ENCODE measurements at places on chromosomes 1 and 21.

DNA sequence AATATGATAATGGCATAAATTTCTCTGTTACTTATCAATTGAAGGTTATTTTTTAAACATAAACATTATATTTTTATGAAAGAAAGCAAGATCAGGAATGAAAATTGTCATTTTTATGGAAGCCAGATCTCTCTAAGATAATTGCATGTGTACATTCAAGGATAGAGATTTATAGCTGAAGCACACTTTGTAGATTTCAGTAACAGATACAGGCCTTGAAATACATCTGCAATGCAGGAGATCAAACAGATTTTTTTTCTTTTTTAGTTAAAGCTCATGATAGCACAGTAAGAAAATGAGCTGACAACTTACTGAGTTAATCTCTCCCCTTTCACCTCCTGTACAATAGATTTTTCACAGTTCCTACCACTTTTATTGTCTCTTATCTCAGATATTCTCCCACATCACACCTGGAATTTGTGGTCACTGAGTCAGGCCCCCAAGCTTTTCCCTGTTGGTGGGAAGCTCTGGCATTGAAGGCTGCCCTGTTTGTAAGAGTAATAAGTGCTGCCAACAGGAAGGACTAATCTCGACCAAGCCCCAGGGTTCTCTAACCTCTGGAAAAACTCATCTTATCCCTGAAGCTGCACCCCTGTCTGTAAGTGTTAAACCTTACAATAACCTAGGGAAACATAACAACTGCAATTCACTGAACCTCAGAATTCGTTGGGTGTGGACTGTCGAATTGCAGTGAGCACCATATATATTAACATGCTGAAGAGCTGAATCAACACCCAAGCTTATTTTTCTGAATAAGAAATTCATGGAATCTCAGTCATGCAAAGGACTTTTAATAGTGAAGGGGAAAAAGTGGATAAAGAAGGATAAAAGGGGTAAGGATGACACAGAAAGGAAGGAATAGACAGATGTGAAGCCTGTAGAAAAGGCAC, 599.0 kb downstream of the LMO4 start:
- DNase-seq: no peak

DNA sequence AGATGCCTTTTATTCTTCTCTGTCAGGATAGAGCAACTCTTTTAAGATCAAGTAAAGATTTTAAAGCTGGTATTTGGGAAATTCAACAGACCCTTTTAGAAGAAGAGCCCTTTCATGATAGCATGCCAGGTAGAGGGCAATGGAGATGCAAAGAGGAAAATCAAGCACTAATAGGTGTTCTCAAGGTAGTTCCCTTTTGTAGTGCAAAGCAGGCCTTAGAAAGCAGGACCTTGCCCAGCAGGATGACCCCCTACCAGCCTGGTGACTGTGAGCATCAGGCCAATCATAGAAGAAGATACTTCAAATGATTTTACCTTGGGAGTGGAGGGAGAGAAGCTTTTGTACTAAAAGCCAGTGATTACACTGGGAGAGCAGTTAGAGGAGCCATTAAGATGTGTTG, 381.4 kb upstream of the ZRANB2 start:
- DNase-seq: no peak

DNA sequence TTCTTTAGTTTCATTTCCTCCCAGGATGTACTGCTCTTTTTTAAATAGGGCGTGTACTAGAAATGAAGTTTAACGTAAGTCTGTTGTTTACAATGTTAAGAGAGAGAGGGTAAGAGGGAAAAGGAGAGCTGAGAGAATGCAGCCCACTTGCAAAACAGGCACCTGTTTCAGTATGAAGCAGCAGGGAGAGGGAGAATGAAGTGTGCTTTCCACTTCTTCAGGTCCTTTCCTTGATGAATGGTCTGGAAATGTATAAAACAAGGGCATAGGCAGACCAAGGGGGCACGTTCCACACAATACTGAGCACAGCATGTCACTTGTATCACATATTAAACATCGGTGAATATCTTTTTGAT, 2.0 kb downstream of the KCNA3 start:
- DNase-seq: no peak

DNA sequence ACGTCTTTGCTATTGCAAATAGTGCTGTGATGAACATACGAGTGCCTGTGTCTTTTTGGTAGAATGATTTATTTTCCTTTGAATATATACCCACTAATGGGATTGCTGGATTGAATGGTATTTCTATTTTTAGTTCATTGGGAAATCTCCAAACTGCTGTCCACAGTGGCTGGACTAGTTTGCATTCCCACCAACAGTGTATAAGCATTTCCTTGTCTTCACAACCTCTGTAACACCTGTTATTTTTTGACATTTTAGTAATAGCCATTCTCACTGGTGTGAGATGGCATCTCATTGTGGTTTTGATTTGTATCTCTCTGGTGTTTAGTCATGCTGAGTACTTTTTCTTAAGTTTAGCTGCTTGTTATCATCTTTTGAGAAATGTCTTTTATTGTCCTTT, 215.0 kb downstream of the FMN2 start:
- DNase-seq: no peak

DNA sequence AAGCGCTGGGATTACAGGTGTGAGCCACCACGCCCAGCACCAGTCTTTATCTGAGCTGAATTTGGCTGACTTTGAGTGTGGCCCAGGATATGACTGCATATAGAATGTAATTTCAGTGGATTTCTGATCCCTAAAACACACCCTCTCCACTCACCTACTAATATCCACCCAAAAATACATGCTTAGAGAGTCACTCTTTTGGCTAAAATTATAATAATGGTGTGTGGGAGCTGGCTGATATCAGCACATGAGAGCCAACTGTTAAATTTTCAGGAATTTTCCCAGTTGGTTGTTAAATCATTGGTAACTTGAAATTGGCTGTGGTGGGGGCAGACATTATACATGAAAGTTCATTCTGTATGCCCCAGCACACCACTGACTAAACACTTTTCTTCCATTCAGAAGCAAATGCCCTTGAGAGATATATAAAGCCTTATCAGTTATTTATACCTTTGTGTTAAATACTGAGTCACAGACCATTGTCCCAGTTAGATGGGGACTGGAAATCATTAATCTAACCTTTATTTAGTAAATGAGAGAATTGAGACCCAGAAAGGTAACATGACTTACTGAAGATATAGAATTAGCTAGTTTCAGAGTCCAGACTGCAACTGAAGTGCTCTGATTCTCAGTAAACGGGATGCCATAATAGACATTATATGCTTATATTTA, 9.9 kb upstream of the CD247 start:
- no peak for DNase-seq

GRCh38 chr21:31030367-31031106, 7.7 kb downstream of the KRTAP19-8 start:
- DNase-seq: no peak

DNA sequence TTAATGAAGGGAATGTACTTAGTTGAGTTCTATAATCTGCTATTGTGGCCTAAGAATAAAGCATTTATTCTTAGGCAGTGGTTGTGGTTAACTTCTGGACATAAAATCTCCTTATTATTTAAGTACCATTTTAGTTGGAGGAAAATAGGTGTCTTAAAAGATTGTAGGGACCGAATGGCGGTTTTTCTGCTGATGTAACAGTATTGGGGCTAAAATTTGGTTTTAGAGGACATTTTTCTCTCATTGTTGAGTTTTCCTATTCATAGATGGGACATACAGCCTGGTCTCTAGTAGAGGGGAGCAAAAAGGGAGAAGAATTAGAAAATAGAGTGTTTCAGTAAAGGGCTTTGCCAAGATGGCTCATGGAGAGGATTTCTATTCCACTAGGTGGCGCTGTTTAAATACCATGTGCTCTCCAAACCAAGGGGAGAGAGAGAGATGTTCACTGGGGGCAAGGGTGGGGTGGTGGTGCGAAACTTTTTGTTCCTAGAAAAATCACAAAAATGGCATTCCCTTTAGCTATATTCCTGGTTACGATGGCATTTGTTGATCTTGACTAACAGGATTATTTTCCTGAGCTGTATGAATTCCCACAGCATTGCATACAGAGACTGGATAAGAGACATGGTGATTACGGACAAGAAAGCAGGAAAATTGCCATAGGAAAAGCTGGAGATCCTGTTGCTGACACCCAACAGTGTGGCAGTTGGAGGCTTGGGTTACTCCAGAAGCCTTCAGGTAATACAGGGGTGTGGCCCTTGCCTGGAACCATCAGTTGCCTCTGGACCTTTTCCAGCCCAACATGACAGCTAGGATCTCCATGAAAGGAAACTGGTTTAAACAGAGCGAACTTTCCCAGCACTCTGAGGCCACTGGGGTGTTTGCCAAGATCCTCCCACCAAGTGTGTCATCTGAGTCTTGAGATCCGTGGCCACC, 18.2 kb upstream of the FCGR2A start:
- peak; percentile 88 for DNase-seq

GRCh38 chr1:200625381-200625824, 4.9 kb upstream of the KIF14 start:
- DNase-seq: peak; percentile 92

- DNase-seq: no peak
Measured at GRCh38 chr21:35573472-35574374, 486.6 kb downstream of the SETD4 start.

DNA sequence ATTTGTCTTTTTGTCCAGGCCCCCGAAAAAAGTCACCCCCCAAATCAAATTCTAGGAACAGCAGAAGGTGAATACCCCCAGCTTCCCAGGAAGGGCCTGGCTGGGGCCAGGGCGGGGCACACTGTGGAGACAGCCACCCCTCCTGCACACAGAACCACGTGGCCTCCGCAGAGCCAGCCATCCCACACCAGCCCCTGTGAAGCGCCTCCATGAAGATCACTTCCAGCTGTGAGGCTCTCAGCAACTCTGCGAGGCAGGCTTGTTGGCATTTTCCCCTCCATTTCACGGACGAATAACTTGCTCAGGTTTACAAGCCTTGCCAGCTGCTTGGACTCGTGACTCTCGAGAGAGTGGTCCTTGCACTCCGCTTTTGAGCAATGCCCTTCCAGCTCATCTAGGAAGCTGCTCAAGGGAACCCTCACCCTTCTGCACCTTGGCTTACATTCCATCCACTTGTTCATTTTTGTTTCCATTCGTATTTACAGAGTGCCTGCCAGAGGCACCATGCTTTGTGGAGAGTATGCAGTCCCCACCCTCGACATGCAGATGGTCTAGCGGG, 48.2 kb downstream of the SYT6 start:
- DNase-seq: no peak

DNA sequence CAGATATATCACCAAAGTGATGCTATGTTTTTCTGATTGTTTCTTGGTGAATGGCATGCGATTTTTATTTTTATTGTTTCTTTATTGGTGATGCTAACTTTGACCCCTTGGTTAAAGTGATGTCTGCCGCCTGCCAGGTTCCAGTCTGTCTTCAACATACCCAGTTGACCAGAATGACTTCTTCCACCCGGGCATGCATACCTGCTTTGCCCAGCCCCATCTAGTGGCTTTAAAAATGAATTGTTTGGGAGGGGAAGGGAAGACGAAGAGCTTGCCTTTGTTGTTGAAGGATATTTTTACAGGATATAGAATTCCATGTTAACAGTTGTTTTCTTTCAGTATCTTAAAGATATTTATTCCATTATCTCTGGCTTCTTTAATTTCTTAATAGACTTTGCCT, 65.1 kb downstream of the ATG4C start:
- DNase-seq: peak; percentile 31

GRCh38 chr1:212622467-212622866, 13.9 kb downstream of the ATF3 start:
- DNase-seq: no peak

GRCh38 chr1:168829876-168830275, 100.9 kb upstream of the DPT start:
- no peak for DNase-seq

GRCh38 chr1:54950369-54951163, 29.9 kb upstream of the TMEM61 start:
- DNase-seq: peak; percentile 88

DNA sequence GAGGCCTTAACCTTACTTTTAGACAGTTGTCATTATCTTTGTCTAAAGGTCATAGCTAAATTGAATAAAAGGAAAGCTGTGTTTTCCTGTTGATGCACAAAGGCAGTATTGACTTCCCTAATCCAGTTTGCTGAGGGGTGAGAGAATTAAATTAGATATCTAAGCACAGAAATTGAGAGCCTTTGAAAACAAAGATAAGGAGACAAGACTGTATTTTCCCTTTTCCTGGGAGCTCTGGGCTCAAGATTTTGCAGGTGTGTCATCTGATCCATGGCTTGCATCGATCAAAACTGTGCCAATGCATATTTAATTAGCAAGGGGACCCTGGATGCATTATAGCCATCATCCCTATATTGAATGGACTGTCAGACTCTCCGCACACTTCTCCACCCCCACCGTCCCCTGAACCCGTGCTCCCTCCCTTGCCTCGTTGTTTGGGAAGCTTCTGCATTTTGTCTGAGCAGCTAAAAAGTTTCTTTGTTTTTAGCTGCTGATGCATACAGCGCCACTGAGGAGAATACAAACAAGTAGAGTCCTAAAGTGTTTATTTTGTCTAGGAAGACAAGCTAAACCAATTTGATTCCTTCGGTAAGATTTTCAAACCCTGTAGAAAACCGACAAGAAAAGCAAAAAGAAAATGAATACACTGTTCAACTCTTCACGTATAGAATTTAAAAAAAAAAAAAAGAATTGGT, 186.3 kb downstream of the NFIA start:
- peak; percentile 27 for DNase-seq

DNA sequence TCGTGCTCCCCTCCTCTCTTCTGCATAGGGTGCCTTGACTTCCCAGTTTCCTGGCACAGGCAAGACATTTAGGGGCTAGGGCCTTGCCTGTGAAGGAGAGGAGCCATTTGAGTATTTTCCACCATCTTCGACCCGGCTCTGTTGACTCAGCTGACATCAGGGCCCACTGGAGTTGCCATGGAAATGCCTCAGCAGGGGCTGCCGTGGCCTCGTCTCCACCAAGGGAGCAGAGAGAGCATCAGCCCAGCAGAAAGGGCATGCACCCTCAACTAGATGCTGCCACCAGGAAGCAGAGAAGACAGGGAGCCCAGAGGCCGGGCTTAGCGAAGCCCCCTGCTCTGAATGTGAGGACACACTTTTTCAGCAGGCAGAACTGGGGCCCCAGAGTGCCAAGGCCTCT, 101.9 kb upstream of the ACTL8 start:
- no peak for DNase-seq

DNA sequence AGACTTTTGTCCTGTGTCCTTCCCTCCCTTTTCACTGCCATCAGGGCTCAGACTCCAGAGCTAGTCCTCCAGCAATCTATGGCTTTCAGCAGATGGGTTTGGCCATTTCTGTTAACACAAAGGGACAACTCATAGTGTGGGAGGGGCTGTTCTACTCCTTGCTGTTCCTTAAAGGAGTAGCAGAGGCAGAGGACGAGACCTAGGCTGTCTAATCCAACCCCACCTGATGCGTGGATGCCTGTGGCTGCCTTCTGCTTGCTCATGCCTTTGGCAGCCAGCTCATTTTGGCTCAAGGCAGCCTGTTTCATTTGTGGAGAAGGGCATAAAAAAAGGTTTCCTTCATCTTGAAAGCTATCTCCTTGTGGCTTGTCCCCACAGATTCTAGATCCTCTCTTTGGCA, 27.0 kb downstream of the MFSD2A start:
- peak; percentile 67 for DNase-seq

Data from SK-MEL-5 (cell line).